ENCODE measurements at places on chromosomes 13 and 19.

GRCh38 chr19:1293782-1294604 is 8.3 kb downstream of the EFNA2 start:
- no peak for DNase-seq

DNA sequence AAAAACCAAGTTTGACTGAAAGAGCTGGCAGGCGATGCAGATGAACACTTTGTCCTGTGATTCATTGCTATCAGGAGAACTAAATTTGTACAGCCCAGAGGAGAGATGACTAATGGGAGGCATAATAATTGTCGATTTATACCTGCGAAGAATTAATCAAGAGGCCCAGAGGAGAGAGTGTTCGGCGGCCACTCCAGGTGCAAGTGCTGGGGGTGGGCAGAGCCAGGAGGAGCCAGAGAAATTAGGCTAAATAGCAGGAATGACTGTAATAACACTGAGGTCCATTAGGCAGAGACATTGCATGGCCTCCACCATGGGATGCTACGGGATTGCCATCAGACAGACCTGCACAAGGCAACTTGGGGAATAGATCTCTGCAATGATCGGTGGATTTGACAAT is 107.7 kb upstream of the UQCRFS1 start:
- no peak for DNase-seq

GRCh38 chr19:38453596-38453995 is 20.1 kb downstream of the RYR1 start:
- DNase-seq: no peak

GRCh38 chr13:75554464-75554863 is 4.9 kb downstream of the UCHL3 start:
- DNase-seq: no peak

- no peak for DNase-seq
Measured at GRCh38 chr13:59545007-59545406, 618.7 kb downstream of the DIAPH3 start.

GRCh38 chr19:52453324-52454094 is at the start of gene ZNF578:
Gene ZNF578 (plus strand): TSS chr19:52453553. CDS start chr19:52501846, 48,293 bp downstream.
- DNase-seq: peak; percentile 1

DNA sequence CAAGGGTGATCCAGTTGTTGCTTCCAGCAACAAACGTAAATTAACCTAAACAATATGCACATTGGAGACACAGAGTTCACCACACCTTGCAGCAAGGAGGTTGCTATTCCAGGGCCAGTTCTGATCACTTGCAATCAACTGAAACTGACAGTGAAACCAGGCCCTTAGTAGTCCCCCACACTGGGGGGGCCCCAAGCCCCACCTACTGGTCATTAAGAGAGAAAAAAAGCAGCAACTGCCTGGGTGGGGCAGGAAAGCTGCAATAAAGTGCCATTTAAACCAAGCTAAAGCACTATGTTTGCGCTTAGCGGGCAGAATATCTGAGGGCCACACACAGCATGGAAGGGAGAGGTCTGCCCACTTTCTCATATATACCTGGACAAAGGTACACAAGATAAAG is 51.5 kb downstream of the ATP7B start:
- DNase-seq: no peak

- DNase-seq: no peak
Measured at GRCh38 chr13:94369972-94370436, 109.5 kb downstream of the DCT start.

DNA sequence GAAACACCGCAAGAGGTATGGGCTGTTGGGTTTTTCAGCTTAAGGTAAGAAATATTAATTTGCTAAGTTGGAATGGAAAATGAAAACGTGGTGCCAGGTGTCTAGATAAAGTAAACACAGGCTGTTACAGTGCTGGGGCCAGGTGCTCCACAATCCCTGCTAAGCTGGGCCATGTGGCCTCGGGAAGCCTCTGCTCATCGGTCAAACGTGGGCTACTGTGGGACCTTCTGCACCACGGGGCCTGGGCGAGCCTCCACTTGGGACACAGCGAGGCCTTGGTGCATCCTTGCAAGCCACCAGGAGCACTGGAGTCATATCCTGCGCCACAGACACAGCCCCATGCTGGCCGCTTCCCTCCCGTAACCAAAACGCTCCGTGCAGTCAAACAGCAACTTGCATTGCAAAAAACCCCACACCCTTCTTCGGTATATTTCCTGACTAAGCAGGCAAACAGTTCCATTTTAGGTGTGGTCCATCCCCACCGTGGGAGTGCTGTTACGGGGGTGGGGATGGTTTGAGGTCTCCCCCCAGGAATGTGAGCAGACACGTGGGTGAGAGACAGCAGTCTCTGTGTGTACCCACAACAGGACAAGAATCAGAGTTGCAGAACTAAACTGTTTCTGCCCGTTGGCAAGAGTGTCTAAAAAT is 96.3 kb upstream of the SOX1 start:
- DNase-seq: no peak

- DNase-seq: no peak
Measured at GRCh38 chr19:6876748-6877147, 10.6 kb upstream of the ADGRE1 start.

DNA sequence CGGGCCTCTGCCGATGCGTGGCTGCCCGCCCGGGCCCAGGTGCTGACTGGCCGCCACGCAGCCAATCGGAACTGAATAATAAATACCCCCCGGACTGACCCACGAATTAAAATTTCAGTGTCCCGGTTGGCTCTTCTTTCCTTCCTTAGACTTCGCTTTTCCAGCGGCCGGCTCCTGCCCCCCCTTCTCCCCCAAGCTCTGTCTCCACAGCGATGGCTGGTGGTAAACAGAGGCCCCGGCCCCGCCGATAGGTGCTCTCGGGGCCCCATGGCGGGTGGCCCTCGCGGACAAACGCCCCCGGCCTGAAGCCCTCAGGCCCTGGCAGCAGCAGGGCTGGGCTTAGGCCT is 2.6 kb downstream of the ZBTB7A start:
- no peak for DNase-seq

GRCh38 chr13:29676941-29677452 is 81.5 kb upstream of the SLC7A1 start:
- DNase-seq: no peak

DNA sequence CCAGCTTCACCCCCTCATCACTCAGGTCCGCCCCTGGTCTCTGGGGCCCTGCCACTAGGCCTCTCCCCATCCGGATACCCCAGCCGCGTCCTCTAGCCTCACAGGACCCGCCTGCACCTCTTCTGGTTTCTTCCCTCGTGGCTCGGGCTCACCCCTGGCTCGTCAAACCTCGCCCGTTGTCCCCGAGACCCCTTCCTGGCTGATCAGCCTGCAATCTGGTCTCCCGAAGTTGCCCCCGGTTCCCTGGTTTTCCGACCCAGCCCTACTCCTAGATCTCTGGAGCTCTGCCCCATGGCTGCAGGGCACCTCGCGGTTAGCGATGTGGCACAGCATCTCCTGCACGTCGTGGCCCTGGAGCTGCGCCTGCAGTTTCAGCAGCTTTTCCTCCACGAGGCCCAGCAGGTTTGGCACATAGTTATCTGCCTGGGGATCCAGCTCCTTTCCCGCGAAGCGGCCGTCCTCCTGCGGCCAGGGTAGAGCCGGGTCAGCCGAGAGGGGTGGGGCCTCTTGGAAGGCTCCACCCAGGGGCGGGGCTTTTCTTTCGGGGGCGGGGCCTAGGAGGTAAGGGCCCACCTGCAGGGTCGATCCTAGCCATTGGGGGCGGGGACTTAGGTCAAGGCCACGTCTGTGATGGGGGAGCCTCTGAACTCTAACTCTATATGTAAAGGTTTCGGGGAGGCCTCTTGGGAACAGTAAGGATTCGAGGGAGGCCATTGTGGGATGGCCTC is 2.4 kb upstream of the RGL3 start:
- no peak for DNase-seq
